Stimulated activated CD4-positive, alpha-beta T cell treated with anti-CD3 and anti-CD28 coated beads, Interleukin-15, amount 100 ng/mL, for 1 hour (primary cell): ENCODE measurements at places on chromosomes 2 and 18.

DNA sequence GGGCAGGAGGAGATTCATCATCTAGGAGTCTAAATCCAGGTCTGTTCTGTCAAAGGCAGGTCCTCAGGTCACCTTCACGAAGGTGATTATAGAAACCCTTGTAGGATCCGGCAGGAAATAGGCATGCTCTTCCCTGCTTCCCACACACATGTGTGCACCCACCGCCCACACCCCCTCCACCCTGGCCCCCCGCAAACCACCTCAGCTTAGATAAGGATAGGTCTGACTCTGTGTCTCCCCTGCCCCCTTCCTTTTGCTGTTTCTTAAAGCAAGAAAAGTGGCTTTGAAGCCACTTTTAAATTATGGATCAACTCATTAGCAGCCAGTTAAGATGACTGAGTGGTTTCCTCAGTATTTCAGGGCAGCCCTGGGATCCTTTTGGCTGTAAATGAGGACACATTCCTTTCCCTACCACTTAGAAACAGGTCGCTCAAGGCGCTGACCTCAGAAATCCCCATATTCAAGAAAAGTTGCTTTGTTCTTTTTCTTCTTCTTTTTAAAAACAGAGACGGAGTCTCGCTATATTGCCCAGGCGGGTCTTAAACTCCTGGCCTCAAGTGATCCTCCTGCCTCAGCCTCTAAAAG is 14.5 kb upstream of the CIB4 start:
- no peak for DNase-seq

GRCh38 chr2:193114827-193115226 is 920.1 kb upstream of the TMEFF2 start:
- DNase-seq = no peak

DNA sequence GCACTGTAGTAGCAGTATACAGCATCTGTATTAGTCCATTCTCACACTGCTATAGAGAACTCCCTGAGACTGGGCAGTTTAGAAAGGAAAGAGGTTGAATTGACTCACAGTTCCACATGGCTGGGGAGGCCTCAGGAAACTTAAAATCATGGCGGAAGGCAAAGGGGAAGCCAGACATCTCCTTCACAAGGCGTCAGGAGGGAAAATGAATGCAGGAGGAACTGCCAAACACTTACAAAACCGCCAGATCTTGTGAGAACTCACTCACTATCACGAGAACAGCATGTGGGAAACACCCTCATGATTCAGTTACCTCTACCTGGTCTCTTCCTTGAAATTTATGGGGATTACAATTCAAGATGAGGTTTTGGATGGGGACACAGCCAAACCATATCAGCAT is 25.4 kb downstream of the MAP4K4 start:
- no peak for DNase-seq

GRCh38 chr2:113861740-113862139 is 28.1 kb upstream of the ACTR3 start:
- DNase-seq = no peak

DNA sequence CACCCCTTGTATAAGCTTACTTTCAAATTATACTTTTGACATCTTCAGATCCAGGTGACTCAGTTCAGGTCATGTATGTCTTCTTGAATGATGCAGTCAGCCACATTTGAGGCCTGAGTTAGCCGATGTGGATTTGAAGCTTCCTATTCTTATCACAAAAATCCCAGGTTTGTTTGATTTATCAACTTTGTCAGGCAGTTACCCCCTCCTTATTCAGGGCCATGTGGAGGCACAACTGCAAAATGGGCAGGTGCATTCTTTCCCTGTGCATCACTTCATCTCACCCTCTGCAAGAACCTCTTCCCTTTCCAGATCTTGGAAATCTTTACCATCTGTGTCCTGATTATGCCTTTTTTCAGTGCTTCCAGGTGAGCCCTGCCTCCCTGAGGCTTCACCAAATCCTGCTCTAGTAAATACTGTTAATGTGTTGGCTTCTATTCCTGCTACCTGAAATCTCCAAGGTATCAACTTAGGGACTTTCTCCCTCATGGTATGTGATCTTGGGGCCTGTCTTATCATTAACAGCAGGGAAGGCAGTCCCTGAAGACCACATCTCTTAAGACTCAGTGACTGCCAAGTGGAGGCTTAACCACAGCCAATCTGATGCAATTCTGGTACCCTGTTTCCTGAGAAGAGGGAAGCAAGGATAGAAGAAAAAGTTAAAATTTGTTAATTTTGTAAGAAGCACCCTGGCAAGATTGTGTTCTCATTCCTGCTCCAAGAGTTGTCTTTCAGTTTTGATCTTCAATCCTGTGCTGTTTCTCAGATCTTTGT is 9.4 kb upstream of the ARHGAP28 start:
- no peak for DNase-seq

GRCh38 chr2:160498137-160498536 is 4.5 kb upstream of the RBMS1 start:
- DNase-seq = no peak

DNA sequence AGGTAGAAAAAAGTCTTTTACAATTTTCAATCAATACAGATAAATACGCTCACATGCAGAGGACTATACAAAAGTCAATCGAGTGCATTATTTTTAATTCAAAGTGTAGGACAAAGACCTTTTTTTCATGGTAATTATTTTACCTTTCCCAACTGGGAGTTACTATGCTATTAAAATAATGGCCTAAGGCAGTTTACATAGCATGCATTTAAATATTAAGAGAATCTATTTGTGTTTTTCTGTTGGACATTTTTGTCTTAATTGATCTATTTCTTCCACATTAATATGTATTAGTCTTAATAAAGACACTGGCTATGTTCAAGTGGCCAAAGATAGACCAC is 130.2 kb upstream of the MAP3K20 start:
- DNase-seq = no peak

GRCh38 chr2:239697399-239698164 is 296.8 kb upstream of the HDAC4 start:
- no peak for DNase-seq

DNA sequence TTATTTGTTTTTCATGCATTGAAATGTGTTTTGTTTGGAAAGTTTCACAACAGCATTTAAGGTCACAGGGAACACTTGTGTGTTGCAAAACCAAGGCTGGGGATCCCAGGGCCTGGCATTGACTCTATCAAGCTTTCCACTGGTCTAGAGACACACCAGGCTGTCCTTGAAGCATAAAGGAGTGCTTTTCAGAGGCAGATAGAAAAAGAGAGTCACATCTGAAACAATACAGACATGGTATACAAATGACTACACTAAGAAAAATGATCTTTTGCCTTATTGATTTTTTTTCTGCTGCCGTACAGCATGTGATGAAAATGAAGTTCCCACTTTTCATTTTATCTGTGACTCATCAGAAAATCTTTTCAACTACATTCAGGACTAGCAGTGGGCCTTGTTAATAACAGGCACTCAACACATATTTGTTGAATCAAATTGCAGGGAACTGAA is 61.9 kb upstream of the ZCCHC2 start:
- no peak for DNase-seq

DNA sequence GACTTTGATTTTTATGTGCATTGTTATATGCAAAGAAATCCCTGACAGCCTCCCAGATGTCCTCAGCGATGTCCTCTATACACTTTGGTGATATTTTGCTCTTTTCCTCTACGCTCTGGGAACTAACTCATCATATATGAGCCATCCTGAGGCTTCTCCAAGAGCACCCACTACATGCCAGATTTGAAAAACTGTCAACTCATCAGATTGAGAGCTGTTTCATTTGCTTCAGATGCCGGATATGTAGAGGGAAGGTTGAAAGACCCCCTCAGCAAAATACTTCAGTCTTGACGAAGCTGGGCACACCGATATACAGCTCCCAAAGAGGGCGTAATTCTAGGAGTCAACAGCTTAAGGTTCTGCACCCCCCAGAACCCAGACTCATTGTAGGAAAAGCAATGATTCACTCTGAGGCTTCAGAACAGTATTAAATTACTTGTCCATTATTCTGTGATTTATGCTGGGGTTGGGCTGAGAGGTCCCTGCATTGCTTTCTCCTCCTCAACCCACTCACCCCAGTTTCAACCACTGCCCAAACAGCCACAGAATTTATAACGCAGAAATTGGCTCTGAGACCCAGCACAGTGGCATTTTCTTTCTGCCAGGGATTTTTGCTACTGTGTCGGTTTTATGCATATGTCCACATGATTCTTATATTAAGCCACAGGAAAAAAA is 341.8 kb downstream of the ALK start:
- DNase-seq = no peak

GRCh38 chr2:133977405-133977804 is 276.5 kb upstream of the MGAT5 start:
- no peak for DNase-seq

DNA sequence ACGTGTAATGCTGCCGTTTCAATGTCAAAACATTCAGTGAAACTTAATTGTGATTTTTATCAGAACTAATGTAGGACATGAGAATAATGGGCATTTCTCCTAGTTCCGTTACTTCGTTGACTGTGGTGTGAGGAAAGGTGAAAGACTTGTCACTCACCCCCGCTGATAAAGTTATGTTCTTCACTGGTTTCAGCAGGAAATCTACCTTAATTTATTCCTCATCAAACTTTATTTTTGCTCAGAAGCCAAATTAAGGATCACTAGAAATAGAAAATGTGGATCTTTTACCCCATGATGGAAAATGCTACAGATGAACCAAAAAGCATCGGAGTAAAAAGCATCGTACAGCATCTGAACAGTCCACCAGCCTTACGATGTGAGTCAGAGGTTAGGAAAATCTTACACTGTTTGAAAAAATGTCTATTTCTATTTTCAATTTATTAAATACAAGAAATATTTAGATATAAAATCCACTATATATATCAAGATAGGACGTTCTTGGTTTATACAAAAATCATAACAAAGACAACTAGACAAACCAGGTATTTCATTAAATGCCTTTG is 1.0 kb upstream of the ROCK1 start:
- DNase-seq = no peak

GRCh38 chr2:101310834-101311695 is 2.6 kb upstream of the RNF149 start:
- DNase-seq = no peak

GRCh38 chr2:57907411-57907810 is 139.2 kb upstream of the VRK2 start:
- no peak for DNase-seq

DNA sequence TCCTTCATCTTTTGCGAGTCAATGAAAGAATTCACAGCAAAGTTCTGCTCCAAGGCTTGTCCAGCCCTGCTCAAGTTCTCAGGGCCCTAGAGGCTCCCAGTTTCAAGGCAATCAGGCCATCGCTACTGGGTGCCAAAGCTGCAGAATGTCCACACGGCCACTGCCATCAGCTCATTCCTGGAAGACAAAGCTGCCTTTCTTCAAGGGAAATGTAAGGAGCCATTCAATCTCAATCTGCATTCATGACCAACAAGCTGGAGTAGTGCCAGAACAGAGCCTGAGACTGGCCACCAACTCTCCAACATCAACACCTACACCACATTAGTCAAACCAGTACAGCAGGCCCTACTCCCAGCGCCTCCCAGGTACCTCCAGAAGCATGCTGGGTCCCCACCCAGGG is 202.2 kb downstream of the TCF4 start:
- no peak for DNase-seq

DNA sequence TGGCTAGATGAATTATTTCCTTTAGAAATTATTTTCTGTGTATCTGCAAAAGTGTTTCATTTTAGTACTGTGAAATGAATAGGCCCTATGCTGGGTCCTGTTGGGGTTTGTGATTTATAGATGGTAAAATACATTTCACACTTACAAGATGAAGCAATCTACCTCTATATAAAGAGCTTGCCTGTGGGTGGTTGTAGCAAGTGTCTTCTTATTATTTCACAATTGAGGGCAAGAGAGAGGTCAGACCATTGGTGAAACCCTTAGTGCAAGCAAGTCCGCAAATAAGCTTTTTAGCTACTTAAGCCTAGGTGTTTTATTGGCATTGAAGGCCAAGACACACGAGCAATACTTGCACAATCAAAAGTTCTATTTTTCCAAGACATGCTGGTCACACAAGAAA is 153.1 kb downstream of the FMNL2 start:
- DNase-seq = no peak

DNA sequence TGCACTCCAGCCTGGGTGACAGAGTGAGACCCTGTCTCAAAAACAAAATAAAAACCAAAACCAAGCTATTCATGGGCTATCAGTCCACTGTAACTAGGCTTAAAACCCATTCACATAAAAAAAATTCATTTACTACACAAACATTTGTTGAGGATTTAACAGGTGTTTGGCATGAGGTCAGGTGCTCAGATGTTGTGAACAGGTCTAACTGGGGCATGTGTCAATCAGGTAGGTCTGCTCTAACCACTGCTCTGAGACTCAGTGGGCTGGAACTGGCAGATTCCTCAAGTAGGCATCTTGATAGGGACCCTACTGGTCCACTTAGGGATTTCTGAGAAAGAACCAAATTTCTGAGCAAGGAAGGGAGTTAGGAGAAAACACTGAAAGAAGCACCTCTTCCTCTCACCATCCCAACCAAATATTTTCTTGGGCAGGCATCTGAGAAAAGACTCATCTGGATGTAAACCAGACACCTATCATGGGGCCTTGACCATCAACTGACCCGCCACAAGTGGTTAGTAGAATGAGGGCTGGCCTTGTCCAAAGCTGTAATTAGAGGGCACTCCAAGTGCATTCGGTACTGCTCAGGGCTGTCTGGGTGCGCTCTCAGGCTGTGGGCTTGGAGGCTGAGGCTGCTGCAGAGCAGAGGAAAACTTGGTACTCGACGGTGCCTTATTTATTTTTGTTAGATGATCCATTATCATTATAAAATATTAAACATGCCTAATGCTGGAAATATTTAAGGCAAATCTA is 33.9 kb downstream of the WIPF1 start:
- DNase-seq = no peak

- DNase-seq = no peak
These were observed 308.2 kb downstream of the PIEZO2 start for GRCh38 chr18:10841203-10841602.

GRCh38 chr18:3152294-3152693 is 67.5 kb downstream of the MYOM1 start:
- no peak for DNase-seq

GRCh38 chr18:26618135-26618534 is 69.8 kb upstream of the KCTD1 start:
- DNase-seq = no peak

GRCh38 chr2:189104934-189105333 is 74.6 kb downstream of the COL5A2 start:
- no peak for DNase-seq

GRCh38 chr18:55694291-55694690 is 106.3 kb upstream of the TCF4 start:
- DNase-seq = no peak

DNA sequence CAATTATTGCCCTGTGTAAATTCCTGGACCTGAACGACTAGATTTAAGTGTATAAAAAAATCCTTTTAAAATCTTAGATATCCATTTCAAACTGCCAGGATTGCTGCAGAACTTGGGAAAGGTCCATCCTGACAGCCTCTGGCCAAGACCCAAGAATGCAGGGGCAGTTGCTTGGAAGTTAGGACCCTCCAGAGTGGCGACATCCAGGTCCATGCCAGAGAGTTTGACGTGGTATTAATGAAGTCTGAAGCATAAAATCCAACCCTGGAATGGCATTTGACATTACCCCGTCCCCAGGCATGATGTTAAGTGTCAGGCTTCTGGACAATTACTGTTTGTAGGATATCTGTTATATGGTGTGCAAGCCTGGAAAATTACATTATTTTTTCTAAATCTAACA is 810.2 kb downstream of the CNTNAP5 start:
- DNase-seq = no peak
